Keratinocyte (primary cell): ENCODE measurements at places on chromosomes 12 and 14. TPM values are rescaled to one million over a fixed set of nuclear protein-coding genes. Genes with fewer than 3 reads are reported as not detected.

FOXA1 gene
- 0.09 to 0.85 TPM (median 0.45 TPM) in 3 replicates for polyA plus RNA-seq

KLHDC2 gene
- polyA plus RNA-seq = 17.7 to 34.0 TPM (median 29.7 TPM) in 3 replicates

ADCY4 gene
- polyA plus RNA-seq = 0.21 to 0.44 TPM (median 0.23 TPM) in 3 replicates

GYS2 gene
- not detected in 3 replicates for polyA plus RNA-seq

OR6C2 gene
- not detected in 3 replicates for polyA plus RNA-seq

IRF2BPL gene
- 4.2 to 6.8 TPM (median 5.6 TPM) in 3 replicates for polyA plus RNA-seq

EPS8 gene
- 2.0 to 4.0 TPM (median 2.7 TPM) in 3 replicates for polyA plus RNA-seq

TRPV4 gene
- 0.46 to 0.76 TPM (median 0.70 TPM) in 3 replicates for polyA plus RNA-seq

HCAR3 gene
- polyA plus RNA-seq = 2.8 to 13.9 TPM (median 12.1 TPM) in 3 replicates

LBHD2 gene
- polyA plus RNA-seq = not detected in 3 replicates

INHBC gene
- polyA plus RNA-seq = 0.04 TPM in 1 of 3 replicates, not detected in the others

GRCh38 chr12:18246066-18246465 lies 15.3 kb upstream of the PIK3C2G start:
- no peak for DNase-seq

GRCh38 chr14:94292526-94292871 lies 569 bp downstream of the SERPINA10 start:
- no peak for DNase-seq

DNA sequence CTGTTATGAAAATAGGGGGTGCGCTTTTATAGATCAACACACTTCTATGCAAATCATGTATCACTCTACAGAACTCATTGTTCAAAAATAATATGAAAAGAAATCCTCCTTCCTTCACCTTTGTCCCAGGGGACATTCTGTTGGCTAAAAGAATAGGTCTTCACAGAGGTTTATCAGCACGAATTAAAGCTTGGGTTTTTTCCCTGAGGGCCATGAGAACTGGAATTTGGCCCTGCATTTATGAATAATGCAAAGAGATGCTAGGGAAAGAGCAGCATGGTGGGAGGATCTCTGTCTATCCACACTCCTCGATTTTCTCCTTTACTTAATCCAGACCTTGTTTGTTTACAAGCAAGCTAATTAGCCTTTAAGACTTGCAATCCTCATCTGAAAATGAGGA lies 16.2 kb upstream of the CRADD start:
- no peak for DNase-seq

DNA sequence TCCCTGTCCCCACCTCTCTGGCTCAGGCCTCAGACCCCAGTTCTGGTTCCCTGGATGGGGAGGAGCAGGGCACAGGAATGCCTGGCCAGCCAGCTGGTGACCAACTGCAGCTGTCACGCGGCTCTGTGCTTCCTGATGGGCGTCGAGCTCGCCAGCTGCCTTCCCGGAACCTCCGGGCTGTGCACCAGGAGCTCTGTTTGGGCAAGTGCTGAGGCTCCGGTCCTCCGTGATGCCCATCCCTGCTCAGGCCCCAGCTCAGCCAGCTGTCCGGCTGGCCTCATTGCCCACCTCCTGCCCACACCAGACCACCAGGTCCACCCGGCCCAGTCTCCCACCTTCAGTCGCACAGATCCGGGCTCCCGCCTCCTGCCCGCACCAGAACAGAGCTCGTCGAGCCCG lies 4.8 kb downstream of the IFFO1 start:
- no peak for DNase-seq

- no peak for DNase-seq
Measured at GRCh38 chr12:69464428-69464827, 5.8 kb upstream of the FRS2 start.

DNA sequence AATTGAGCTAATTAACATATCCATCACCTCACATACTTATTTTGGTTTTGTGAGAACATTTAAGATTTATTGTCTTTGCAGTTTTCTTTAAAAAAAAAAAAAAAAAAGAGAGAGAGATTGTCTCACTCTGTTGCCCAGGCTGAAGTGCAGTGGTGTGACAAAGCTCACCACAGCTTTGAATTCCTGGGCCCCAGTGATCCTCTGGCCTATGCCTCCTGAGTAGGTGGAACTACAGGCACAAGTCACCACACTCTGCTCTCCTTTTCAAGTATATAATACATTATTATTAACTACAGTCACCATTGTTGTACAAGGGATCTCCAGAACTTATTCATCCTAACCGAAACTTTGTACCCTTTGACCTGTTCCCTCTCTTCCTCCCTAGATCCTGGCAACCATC lies 64.0 kb downstream of the NUMB start:
- DNase-seq = no peak

GRCh38 chr12:22677781-22678574 lies 53.0 kb downstream of the ETNK1 start:
- no peak for DNase-seq

DNA sequence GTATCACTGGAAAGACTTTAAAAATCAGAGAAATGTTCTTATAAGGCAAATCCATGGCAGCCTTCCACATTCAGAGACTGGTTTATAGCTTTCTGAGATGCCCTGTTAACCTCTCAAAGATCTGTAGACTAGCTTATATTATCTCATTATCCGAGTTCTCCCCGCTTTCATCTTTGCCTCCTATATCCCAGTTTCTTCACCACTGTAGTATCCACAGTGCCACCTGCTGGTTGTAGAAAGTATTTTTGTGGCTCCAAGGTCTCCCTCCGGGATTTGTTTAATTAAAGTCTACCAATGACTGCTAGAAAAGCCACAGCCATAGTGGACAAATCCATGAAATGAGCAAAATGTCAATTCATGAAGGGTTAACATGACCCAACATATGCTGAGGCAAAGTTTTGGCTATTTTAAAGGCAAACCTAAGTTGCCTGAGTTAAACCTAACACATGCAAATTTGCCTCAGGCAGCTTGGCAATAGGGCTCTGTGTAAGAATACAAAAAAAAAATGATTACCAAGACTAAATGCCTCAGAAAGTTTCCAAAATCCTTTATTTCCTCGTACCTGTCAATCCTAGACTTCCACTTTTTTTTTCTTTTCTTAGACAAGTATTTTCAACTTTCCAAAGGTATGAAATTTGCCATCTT lies 218.8 kb upstream of the BMP4 start:
- no peak for DNase-seq

GRCh38 chr12:124477107-124477915 lies 90.1 kb downstream of the NCOR2 start:
- no peak for DNase-seq

DNA sequence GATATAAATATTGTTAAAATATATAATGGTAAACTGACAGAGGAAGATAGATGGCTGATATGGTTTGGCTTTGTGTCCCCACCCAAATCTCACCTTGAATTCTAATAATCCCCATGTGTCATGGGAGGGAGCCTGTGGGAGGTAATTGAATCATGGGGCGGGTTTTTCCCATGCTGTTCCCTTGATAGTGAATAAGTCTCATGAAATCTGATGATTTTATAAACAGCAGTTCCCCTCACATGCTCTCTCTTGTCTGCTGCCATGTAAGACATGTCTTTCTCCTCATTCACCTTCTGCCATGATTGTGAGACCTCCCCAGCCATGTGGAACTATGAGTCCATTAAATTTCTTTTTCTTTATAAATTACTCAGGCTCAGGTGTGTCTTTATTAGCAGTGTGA lies 46.3 kb downstream of the PTCSC3 start:
- DNase-seq = no peak

DNA sequence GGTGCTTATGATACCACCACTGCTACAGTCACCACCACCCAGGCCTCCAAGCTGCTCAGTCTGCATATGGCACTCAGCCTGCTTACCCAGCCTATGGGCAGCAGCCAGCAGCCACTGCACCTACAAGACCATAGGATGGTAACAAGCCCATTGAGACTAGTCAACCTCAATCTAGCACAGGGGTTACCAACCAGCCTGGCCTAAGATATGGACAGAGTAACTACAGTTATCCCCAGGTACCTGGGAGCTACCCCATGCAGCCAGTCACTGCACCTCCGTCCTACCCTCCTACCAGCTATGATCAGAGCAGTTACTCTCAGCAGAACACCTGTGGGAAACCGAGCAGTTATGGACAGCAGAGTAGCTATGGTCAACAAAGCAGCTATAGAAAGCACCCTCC lies 55.1 kb downstream of the BRMS1L start:
- DNase-seq = no peak

DNA sequence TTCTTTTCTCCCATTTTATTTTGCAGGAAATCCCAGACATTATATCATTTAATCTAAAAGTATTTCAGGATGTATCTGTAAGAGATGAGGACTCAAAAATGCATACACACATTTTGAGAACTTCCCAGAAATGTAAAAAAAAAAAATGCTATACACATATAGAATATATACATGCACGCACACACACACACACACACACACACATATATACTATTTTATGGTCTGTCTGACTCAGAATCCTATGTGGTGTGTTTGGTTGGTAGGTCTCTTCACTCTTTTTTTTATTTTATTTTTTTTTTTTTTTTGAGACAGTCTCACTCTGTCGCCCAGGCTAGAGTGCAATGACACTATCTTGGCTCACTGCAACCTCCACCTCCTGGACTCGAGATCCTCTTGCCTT lies 65.5 kb downstream of the FBXO34 start:
- no peak for DNase-seq

GRCh38 chr14:77926942-77927341 lies 127.0 kb downstream of the ADCK1 start:
- DNase-seq = no peak

DNA sequence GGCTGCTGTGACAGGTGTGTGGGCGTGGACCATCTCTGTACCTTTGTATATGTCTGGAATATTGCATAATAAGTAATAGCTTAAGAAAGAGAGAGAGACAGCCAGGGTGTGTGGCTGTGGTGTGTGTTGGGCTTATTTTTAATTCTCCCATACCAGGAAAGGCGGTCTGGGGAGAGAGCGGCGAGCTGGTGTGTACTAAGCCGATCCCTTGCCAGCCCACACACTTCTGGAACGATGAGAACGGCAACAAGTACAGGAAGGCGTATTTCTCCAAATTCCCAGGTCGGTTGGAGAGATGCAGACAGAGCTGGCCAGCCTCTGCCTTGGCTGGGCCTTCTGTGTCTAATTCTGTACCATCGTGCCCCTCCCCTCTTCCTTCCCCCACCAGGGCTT lies 63.9 kb downstream of the AACS start:
- DNase-seq = no peak

DNA sequence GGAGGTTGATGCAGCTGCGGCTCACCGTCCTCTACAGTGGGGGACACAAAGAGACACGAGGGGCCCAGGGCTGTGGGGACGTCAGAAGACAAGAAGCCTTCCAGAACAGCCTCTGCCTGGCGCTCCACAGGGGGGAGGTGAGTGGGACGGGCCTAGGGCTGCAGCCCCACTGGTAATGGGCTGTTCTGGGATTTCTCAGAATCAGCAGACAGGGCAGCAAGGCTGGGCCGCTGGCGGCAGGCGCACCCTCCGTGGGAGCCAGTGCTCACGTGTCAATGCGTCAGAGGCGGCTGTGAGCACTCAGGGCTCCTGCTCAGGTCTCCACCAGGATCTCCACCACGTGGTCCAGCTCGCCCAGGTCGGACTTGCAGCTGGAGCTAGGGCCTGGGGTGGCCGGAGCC lies 10.0 kb downstream of the CDCA4 start:
- no peak for DNase-seq

DNA sequence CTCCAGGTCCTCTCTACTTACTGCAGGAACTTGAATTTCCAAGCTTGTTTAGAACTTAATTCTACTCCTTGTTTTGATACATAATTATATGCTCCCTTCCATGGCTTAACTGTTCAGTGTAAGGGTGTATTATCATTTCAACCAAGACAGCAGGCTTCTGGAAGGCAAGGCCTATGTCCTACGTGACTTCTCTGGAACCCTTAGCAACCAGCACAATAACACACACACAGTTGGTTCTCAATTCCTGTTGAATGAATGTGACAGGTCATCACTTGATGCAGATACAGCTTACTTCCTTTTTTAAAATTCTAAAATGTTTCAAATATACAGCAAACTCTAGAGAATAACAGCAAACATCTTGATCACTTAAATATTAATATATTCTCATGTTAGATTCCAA lies 77.7 kb upstream of the COCH start:
- DNase-seq = no peak

DNA sequence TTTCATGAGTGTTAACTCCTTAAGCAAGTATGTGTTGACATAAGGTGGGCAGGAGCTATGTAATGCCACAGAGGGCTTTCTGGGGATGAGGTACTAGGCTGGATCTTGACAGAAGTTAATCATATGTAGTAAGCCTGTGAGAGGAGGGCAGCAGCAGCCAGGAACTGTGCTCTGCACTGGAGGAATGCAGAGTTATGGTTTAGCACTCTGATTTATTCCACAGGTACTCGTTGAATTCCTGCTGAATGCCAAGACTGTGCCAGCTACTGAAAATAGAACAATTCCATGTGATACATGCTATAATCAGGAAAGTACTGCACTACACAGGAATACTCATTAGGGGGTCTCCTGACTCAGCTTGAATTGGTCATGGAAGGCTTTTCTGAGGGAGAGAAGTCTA lies 58.7 kb downstream of the SUSD6 start:
- DNase-seq = no peak

- DNase-seq = no peak
Measured at GRCh38 chr14:100604121-100604501, 16.9 kb upstream of the BEGAIN start.

GRCh38 chr12:106110626-106111300 lies 28.0 kb downstream of the NUAK1 start:
- no peak for DNase-seq

DNA sequence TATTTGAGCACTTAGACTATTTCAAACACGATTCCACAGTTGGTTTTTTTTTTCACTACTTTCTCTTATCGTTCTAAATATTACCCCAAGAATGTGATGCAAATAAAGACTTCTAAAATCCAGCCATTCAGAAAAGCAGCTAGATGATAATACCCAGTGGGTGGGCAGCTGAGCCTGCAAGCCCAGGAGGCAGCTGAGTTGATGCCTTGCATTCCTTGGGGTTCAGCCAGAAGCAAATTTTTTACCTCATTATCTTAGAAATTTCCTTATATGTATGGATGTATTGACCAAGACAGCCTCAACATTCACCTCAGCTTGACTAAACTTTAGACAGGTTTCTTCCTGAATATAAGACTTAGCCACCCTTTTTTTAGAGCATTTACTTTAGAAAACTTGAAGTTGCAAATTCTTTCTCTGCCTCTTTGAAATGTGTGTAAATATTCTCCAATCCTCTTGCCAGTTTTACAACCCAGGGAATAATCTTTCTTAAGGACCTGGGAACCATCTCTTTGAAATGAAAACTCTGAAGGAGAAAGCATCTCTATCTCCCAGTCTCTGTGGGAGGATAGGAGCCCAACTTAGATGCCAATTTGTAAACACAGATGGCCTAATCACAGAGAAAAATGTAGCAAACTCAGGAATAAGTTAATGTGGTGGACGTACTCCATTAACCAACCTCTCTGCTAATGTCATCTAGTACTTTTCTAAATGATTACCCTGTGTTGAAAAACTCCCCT lies 52.2 kb upstream of the ANP32D start:
- no peak for DNase-seq

GRCh38 chr12:30515351-30515750 lies 180.3 kb downstream of the IPO8 start:
- DNase-seq = no peak

GRCh38 chr12:98741556-98742265 lies 96.6 kb downstream of the APAF1 start:
- DNase-seq = no peak

- DNase-seq = no peak
Measured at GRCh38 chr12:102421802-102422583, 58.4 kb downstream of the IGF1 start.
